ENCODE measurements at places on chromosomes 1 and 21.

- DNase-seq, result no peak
Measured at GRCh38 chr1:4463631-4464030, 190.8 kb upstream of the AJAP1 start.

DNA sequence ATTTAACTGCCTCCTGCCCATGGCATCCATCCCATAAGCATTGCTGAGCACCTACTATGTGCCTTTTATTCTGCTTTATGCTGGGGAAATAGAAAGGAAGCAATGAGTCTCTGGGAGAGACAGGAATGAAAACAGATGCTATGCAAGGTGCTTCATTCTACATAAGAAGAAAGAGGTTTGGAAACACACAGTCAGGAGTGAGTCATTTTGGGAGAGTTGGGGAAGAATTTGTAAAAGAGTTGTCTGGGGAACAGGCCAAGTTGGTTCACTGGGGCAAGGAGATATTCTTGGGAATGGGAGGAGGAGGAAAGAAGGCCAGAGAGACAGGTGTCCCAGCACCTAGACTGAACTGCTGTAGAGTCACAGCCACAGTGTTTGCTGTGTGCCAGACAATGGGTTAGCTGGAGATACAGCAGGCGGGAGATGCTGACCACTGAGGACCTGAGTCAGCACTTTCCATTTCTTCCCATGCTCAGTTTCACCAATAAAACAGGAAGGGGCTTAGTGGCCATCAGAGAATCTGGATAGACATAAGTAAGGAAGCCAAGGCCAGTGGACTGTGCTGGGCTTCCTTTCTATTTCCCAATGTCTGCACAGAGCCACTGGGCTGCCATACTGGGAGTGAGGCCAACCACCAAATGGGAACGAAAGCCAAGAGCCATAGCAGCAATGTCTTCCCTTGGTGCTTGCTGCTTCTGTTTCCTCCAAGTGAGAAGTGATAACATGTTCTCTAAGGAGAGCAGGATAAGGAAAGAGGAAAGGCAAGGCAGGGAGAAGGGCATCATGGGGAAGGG lies 187.7 kb upstream of the USP24 start:
- DNase-seq, result no peak

GRCh38 chr1:74502858-74503257 lies 9.6 kb downstream of the LRRC53 start:
- DNase-seq, result no peak

- peak; percentile 59 for DNase-seq
Measured at GRCh38 chr21:37916310-37917051, at the start of gene KCNJ6. TSS of gene KCNJ6 (minus strand) at chr21:37916457. CDS start at chr21:37840682, 75,775 bp downstream.

GRCh38 chr1:7962014-7962335 lies 464 bp downstream of the PARK7 start:
- DNase-seq, result no peak

GRCh38 chr1:229452956-229453801 lies 19.3 kb upstream of the ACTA1 start:
- DNase-seq, result no peak

DNA sequence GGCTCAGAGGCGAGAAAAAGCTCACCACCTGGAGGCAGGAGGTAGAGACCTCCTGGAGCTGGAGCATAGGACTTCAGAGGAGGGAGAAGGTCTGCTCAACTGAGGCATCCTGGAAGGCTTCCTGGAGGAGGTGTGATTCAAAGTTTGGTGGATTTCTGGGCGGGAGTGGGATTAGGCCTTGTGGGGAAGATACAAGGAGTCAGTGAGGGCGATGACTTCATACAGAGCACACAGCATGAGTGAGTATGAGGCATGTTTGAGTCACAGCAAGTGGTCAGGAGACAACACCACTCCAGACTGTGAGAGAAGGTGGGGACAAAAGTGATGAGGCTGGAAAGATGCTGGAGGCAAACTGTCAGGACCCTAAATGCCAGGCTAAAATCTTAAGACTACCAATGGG lies 77.6 kb downstream of the MATN1 start:
- no peak for DNase-seq

GRCh38 chr21:14241297-14241696 lies 25.3 kb downstream of the RBM11 start:
- no peak for DNase-seq

- no peak for DNase-seq
Measured at GRCh38 chr1:170729225-170730002, 65.5 kb downstream of the PRRX1 start.

DNA sequence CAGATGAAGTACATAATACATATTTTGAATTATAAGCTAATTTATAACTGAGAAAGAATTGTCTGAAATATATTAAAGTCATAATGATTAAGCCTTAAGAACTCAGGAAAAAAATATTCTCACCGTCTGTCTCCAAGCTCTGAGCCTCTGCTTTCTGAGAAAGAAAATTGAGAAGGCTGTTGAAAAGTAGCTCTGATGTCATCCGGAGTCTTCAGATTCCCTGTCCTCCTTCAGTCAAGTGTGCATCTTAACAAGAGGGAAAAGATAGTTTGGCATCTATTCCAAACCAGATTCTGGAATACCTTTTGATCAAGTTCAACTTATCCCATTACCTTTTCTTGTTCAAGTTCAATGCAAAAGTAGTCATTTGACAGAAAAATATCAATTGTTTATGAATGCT lies 50.6 kb downstream of the NRIP1 start:
- DNase-seq, result no peak

DNA sequence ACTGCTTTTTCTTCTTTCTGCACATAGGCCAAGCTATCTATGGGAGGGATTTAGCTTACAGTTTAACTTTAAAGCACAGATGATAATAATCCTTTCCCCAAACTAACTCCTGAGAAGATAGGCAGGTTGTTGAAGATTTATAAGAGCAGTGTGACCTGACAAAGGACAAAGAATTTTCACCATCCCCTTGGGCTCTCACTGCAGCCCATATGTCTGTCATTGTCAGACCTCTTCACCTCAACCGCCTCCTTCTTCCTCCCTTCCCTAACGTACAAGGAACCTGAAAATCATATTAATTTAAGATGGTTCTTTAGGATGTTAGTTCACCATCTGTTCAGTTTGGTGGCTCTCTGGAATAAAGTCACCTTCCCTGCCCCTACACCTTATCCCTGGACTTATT lies 5.0 kb downstream of the RNU1-2 start:
- DNase-seq, result no peak

DNA sequence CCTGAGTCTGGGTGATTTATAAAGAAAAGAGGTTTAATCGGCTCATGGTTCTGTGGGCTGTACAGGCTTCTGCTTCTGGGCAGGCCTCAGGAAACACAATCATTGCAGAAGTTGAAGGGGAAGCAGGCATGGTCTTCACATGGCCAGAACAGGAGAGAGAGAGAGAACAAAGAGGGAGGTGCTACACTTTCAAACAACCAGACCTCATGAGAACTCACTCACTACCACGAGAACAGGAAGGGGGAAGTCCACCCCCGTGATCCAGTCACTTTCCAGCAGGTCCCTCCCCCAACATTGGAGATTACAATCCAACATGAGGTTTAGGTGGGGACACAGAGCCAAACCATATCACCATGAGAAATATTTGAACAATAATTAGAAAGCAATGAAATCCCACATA lies 222.9 kb downstream of the FAM72C start:
- no peak for DNase-seq

DNA sequence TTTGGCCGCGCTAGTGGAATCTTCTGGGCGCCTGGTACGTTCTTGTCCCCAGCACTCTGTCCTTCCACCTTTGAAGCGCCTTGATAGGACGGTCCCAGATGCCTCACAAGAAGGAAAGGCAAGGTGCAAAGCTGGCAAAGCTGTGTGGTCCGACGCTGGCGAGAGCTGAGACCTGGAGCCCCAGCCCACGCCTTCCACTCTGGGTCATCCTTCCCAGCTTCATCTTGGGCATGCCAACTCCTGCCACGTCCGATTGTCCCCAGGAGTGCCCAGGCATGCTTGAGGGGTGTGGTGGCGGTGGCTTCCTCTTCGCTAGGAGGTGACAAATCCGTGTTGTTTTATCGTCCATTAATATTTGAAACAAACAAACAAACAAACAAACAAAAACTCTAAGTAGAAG lies 123.9 kb upstream of the DPYD start:
- no peak for DNase-seq

GRCh38 chr21:36964398-36964797 lies 2.1 kb downstream of the HLCS start:
- DNase-seq, result no peak

DNA sequence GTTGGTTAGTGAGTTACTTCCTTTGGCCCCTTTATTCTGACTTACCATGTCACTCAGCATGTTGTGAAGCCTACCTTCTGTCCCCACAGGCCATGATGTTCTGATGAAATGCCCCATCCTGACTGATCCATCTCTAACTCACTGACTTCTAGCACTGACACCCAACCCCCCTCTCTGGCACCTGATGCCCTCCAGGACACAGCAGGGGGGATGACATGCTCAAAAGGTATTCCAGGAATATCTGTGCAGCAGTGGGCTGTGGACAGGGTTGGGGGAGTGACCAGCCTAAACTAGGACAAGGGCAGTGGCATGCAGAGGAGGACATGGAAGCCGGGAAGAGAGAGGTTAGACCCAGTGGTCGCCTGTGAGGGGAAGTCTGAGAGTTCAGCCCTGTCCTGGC lies 25.5 kb downstream of the SYT2 start:
- no peak for DNase-seq

DNA sequence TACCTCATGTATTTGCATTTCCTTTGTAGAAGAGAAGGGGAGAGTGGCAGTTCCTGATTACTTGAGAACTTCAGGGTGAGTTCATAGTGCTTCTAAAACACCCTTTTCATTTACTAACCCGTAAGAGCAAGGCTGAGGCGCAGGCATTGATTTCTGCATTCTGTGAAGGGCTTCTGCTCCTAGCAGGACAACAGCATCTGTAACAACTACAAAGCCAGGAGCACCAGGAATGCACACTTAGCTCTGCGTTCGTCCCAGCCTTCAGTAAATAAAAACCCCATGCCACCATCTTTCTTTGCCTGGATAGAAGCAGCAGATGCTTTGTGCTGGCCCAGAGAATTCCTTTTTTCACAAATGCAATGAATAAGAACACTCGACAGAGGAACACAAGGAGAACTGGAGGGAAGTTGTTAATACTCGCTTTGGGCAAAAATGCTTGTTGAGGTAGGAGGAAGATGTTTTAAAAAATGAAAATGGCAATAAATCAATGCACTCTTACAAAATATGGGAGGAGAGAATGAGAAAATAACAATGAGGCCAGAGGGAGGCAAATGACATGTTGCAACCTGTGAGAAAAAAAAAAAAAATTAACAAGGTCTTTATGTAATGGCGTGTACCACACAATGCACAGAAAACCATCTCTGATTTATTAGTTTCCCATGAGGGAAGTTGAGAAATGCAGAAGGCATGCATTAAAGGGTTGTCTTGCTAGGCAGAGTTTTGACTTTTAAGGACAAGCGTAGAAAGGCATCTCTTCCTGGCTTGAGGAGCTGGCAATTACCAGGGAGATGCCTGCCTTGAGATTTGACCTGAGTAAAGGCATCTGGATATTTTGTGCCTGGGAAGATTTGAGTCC lies 418.8 kb downstream of the DISC1 start:
- DNase-seq, result no peak

DNA sequence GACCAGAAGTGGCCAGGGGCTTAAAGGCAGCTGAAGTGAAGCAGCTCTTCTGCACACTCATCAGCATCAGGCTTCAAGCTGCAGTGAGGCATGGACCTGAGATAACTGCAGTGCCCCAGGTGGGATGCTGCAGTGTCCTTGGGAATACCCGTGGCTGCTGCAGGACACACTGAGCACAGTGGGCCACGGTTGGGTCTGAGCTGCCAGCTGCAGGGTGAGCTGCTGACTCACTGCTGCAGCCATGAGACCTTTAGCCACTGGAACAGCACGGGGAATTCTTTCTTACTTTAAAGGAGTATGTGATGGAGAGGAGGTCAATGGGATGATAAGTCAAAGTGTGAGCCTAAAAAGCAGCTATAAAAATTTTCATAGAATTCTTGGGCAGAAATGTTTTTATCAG lies 102.1 kb downstream of the XCL2 start:
- DNase-seq, result no peak

- DNase-seq, result no peak
Measured at GRCh38 chr1:205191622-205192021, 19.9 kb downstream of the DSTYK start.

DNA sequence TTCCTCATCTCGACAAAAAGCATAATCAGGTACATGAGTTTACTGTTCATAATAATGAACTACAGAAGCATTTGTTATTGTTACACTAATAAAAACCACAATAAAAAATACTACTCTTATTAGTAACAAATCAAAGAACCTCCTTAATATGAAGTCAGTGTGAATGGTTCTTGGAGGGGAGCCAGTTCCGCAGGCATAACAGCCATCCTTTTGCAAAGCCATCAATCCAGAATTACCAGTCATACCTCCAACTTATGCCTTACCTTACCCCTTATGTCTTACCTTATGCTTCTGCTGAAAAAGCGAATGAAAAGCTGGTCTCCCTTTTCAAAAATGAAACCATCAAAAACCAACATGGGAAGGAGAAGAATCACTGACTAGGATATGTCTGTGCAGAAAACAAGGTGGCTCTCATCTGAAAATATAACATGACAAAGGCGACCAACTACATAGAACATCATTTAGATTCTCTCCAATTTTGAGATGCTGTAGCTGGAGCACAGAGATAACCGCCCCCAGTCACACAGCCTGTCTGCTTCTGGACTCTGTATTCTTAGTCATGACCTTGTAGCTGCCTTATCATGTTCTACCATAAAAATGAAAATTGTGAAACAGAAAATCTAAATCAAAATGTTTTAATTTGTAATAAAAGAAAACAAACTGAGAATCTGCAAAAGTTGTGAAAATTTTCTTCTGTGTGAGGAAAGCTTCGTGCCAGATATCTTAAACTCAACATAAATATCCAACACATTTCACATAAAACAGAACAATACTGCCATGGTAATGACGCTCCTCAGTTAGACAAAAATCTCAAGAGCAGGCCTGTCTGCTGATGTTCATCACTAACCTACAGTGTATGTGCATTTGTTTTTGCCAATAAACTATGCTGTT lies 438.2 kb downstream of the SMYD3 start:
- no peak for DNase-seq

GRCh38 chr1:230682882-230683610 lies 30.9 kb downstream of the AGT start:
- DNase-seq, result no peak

GRCh38 chr1:16461681-16462080 lies 21.2 kb downstream of the NECAP2 start:
- DNase-seq, result no peak

- DNase-seq, result no peak
Measured at GRCh38 chr1:2412773-2413494, 570 bp upstream of the PEX10 start.

- DNase-seq, result no peak
Measured at GRCh38 chr1:11059155-11059967, 457 bp downstream of the SRM start.

- no peak for DNase-seq
Measured at GRCh38 chr1:239457491-239458143, 71.2 kb downstream of the CHRM3 start.

- no peak for DNase-seq
Measured at GRCh38 chr1:53629101-53629691, 109.8 kb downstream of the GLIS1 start.

DNA sequence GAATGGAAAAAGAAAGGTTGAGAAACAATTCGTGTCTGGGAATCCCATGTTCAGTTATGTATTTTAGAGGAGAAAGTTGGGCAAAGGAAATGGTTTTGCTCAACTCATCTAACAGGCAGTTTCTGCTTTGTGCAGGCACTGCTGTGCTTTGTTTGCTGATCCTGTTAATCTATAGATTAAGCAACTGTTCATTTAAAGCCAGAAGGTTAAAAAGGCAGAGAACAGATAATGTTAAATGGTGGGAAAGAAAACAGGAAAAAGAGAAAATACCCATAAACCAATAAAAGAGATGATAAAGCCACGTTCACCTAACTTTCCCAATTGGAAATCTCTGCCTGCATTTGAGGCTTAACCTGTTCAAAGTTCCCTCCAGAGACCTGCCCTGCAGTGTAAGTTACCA lies 70.0 kb downstream of the APP start:
- DNase-seq, result no peak

- no peak for DNase-seq
Measured at GRCh38 chr1:45789601-45790000, 13.8 kb upstream of the MAST2 start.

All from left renal cortex interstitium (tissue), 4 donors.